ENCODE measurements at places on chromosomes 1 and 21.

GRCh38 chr1:8121261-8122159, 95.4 kb upstream of the ERRFI1 start:
- DNase-seq: no peak

GRCh38 chr1:77068013-77068412, 151.2 kb downstream of the PIGK start:
- DNase-seq: no peak

DNA sequence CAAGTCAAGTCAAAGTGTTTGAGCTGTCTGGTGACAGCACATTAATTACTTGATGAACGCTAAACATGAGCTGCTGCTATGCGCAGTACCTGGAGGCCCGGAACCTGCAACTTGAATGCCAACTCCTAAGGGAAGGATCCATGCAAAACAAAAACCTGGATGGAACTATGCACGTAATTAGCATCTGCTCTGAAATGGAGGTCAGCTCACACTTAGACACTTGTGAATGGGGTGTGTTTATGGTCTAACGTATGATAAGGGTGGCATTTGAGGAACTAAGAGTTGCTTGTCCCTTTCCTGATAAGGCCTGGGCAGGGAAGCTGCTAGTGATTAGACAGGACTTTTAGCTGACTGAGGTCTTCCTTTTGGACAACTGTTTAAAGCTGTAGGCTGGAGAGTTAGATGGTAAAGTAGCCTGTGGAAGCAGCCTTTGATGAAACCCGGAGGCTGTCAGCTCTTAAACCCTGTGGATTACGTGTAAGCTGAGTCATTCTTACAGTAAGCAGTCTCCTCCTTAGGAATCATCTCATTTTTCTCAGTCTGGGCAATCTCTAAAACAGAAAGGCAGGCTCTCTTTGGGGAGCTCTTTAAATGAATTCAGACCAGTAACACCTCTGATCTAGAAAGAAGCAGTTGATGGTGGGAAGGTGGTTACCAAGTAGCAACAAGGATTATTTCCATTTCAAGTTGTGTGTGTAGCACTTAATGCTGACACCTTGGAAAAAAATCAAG, 6.8 kb downstream of the TENT5C start:
- DNase-seq: no peak

DNA sequence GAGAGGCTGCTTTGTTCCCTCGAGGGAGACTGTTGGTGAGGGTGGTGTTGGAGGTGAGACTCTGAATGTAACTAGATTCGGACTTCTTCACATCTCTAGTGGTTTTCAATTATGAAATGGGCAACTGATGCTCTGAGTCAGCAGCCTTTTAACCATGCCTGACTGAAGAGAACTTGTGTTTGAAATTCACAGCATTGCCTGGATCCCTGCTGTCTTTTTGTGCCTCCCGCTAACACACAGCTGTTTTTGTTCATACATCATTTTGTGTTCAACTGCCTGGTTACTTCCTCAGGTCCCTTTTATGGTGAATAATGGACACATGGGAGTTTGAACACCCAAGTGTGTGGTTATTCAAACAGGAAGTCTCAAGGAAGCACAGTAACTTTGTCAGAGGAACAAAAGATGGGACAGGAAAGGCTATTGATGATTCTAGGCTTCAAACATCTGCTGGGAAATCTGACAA, 16.8 kb downstream of the LAMC1 start:
- no peak for DNase-seq

DNA sequence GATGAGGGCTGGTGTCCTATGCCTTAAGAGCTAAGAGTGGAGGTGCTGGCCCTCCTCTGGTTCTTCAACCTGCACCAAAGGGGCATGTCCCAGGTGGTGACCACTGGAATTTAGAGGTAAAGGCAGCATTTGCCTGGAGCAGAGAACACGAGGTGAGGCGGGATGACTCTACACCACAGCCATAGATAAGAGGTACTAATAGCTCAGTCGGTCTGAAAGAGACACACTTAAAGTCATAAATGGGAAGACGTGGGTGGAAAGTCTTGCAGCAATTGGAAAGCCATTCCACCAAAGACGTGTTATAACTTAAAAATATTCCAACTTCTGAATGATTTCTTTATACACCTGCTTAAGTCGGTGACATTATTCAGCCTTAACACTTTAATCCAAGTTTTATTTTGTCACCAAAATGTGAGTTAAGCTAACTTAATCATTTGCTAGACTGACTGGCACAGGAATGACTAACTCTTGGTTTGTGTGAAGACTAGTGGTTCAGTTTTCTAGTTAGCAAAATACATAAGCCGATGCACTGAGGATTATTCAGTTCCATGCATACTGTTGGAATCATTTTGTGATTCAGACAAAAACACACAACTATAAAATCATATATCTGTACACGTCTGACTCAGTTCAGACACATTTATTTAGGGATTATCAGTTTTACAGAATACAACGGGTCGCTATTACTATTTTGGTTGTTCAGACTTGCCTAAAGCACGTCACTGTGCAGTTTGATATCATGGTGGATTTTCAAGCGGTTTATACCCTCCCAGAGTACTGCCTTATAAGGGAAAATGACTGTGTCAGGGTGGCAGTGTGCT, 4.6 kb upstream of the ETS2 start:
- DNase-seq: no peak

DNA sequence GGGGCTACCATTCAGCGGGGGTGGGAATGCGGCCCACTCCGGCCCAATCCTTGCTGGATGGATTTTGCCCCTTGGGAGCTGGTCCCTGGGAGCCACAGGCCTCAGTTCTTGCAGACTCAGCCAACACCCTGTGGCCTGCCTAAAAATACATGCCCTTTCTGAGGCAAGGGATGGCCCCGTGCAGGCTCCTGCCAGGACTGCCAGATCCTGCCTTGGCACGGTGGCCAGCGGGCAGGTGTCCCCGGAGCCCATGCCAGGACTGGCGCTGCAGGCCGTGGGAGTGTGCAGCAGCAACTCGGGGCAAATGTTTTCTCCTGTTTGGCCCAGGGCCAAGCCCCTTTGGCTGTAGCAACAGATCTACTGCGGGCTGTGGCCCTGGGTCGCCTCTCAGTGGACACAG, 1.6 kb upstream of the PANK4 start:
- peak; percentile 69 for DNase-seq

DNA sequence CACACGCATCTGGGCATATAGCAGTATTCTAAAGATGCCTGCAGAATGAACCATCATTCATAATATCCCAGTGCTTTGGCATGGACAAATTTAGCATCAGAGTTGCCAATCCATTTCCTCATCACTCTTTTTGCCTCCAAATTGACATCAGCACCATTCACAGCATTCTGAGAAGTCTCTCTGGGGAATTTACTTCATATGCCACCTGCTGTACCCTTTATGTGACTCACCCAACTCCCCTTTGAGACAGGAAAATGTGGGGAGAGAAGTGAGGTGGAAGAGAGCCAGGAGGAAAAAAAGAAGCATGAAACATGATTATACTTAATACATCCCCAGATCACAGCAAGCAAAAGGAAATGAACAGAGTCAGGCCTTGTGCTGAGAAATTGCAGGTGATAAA, 37.4 kb downstream of the RAB3B start:
- no peak for DNase-seq

DNA sequence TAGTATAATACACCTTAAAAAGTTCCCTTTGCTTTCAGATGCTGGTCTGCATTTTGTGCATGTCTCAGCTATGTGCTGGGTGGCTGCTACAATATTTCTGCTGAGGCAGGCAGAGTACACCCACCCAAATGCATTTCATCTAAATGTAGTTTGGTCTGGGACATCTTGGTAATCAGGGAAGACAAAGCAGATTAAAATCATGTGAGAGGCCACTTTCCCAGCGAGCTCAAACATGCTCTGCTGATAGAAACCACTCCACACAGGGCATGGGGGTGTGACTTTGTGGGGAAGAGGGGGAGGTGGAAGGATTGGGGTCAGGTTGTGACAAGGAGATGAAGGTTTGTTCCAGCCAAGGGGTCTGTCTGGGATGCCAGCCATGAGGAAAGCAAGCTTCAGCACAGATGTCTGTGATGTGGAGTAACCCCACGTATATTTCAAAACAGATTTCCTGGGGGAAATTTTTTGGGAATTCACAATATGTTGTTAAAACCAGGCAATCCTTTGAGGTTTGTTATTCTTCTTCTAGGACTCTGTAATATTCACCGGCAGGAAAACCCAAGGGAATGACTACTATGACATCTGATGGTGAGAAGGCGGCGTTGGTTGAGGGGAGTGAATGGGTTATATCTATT, 255.1 kb upstream of the FGGY start:
- DNase-seq: no peak

GRCh38 chr1:31483012-31483946, 70.3 kb downstream of the SERINC2 start:
- peak; percentile 19 for DNase-seq

GRCh38 chr1:34591751-34592629, 162.9 kb upstream of the GJB5 start:
- no peak for DNase-seq

Measured in anterior cingulate cortex (tissue), 58 donors.